ENCODE measurements at places on chromosomes 6 and 20.

DNA sequence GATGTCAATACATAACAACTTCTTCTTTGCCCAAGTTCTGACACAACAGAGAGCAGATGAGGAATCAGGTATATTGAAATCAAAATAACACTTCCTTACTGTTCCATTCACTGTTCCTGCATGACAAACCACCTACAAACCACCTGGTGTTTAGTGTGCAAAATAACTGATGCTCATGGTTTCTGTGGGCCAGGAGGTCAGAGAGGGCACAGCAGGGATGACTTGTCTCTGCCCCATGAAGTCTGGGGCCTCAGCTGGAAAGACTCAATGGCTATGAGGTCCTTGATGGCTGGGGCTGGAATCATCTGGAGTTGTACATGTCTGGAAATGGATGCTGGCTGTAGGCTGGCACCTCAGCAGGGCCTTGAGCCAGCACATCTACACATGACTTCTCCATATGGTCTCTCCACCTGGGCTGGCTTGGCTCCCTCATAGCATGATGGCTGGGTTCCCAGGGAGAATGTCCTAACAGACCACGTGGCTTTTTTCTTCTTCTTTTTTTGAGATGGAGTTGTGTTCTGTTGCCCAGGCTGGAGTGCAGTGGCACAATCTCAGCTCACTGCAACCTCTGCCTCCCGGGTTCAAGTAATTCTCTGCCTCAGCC is 7.4 kb upstream of the COX4I2 start:
- DNase-seq, result no peak

DNA sequence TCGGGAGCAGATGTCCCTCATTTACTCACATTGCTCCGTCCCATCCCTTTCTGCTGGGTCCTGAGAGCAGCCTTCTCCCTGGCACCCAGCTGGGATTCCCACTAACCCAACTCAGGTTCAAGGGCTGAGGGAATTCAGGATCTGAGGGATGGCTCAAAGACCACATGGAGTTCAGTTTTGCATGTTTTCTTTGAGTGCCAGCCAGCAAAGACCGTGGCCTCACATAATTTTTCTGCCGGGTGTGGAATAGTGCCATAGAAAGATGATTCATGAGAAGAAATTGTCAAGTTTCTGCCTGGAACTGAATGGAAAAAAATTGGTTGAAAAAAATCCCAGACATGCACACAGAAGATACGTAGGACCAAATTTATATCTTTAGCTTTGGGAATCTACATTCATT is 168.6 kb downstream of the CD83 start:
- DNase-seq, result no peak

DNA sequence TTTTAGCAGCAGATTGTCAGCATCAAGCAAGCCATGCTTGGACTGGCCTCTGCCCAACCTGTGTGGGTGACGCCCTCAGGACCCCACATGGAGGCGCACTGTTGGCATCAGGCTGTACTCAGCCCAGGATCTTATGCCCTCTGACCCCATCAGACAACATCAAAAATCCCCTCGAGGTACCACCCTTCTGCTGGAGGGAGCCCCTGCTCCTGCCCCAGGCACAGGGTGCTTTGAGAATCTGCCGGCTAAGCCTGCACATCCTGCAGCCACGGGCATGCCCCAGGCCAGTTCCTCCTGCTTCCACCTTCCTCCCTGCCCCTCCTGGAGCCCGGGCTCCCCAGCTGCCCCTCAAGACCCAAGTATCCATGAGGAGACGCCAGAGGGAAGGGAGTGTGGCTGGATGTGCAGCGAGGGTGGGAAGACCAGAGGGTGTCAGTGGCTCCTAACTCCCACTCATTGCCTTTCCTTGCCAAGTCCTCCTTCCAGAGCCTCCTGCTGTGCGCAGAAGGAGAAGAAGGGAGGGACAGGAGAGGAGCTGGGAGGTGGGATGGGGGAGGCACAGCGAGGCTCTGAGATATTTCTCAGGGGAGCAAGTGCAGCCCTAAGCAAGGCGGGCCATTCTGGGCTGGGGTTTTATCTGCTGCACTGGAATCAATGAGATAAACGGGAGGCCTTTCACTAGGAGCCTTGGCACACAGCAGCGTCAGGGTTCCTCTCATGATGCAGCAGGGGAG is 77.4 kb upstream of the CST7 start:
- no peak for DNase-seq

DNA sequence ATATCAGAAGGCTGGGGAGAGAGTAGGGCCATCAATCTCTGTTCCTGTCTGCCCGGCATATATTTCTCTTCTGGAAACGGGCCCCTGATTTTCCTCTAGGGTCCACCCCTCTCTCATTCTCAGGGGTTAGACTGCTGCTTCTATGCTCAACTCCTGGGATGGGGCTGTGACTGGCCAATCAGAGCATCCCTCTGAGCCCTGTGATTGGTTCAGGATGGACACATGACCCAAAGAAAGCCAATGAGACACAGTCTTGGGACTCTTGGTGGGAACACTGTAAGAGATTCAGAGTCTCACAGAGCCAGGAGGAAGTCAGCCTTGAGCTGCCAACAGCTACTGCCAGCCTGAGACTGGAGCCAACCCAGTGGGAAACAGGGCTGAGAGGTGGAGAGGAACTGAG is 31.0 kb upstream of the KCNB1 start:
- no peak for DNase-seq

DNA sequence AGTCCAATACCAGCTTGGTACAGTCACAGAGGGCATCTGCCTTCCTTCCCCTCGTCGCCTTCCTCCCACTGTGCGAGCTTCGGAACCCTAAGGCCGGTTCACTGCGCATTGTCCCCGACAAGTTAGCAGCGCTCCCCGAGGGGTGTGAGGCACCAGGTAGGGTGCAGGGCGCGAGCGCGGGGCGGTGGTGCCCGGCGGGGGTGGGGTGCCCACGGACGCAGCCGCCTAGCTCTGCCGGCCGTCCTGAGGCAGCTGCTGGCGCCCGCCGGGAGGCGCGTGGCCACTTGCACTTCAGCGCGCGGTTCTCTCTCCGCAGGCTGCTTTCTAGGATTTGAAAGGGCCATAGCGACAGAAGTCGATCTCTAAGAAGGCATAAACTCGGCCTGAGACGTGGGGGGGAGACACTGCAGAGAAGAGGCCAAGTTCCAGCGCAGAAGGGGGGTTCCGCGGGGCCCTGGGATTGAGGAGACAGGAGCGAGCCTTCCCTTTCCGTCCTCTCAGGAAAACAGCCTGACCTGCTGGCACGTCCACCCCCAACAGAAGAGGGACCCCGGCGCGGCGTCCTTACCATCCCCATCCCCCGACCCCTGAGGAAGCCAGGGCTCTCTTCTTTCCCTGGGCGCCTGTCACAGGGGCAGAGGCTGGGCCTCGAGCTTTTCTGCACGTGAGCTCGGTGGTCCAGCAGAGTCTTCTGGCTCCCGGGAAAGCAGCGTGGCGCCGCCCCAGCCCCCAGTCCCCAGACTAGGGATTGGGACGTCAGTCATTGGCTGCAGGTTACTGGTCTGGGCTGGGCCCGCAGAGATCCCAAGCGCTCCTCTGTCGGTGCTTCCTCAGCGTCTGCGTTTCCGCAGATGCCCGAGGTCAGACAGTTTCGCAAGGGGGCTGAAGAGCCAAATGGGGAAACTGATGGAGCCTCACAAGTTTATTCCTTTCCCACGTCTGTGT is 15.6 kb upstream of the PRDM13 start:
- DNase-seq, result no peak

DNA sequence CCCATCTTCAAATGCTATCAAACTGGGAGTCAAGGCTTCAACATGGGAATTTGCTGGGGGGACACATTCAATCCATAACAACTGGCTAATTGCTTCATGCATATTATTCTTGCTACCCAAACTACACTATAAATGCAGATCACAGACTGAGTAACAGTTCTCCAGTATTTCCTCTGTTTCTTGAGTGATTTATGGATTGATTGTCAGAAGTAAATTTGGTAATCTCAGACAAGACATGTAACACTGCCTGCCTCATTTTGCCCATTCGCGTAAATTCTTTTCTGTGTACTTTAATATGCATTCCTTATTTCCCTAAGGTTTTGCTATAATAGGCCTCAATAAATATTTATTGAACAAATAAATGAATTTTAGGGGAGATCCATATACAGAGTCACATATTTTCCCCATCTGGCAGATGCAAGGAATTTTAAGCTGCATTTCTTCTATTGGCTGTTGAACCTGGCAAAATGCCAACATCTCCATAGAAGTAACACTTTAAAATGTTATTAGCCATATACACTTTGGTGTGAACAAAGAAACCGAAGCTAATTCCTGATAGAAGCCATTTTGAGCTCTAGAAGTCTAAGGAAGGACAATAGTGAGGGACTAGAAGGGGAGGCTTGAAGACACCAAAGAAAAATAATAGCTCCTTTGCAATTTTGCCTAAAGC is 98.2 kb downstream of the QRSL1 start:
- no peak for DNase-seq

GRCh38 chr6:119610754-119611153 is 261.2 kb upstream of the MAN1A1 start:
- no peak for DNase-seq

GRCh38 chr6:166540631-166541331 is 45.7 kb downstream of the RAMACL start:
- DNase-seq, result no peak

All from D721Med (cell line).